ENCODE measurements at places on chromosomes 4 and X.

GRCh38 chrX:102711872-102712215 is 404 bp upstream of the GPRASP2 start:
- DNase-seq: peak; percentile 3

DNA sequence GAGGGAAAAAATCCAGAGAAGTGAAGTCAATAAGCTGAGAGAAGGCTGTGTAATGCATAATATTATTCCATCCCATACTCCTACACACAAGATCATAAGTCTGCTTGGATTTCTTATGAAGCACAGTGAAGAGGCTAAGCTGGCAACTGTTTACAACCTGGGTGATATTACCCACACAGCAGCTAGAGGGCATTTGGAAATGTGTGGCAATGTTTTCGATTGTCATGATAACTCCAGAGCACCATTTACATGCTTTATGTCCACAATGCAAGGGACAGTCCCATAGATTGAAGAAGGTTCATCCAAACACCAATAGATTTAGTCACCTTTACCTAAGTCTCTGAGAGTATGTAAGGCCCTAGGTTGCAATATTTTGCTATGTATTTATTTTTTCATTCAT is 412.2 kb downstream of the PPP3CA start:
- peak; percentile 12 for DNase-seq

GRCh38 chr4:40881096-40881495 is 131.3 kb downstream of the NSUN7 start:
- no peak for DNase-seq

DNA sequence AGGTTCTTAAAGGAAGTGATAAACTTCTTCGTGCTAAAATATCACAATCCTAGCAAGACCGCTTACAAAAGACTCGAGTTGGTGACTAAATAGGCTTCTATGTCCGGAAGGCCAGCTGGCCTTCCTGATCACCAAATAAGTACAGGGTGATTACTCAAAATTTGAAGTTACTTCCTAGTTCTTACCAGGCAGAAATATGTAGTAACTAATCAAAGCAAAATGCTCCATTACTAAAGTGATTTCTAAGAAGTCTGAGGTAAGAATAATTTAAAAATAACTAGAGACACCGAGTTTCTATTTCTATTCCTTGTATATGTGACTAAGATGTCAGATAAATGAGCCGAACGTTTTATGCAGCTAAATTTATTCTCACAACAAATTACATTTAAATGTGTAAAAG is 62.2 kb downstream of the NSUN7 start:
- no peak for DNase-seq

DNA sequence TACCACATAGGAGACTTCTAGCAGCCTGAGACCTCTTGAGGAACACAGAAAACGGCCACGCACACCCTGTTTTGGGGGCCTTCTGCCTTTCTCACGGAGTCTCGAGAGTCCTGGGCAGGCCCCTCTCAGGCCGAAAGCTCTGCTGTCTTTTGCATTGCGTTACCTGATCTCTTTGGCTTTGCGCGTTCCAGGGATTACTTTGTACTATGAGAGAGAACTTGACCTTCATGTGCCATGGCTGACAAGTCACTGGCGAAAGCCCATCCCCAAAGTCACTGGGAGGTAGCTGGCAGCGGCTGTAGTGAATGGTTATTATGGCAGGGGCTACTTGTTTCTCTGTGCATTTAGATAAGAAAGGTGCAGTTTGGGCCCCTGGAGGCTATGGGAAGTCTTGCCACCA is 8.0 kb upstream of the NAT8L start:
- DNase-seq: no peak

- DNase-seq: no peak
Observed at GRCh38 chr4:1014291-1015167, 3.1 kb downstream of the FGFRL1 start.

GRCh38 chr4:178081176-178081575 is 638.9 kb upstream of the AGA start:
- peak; percentile 66 for DNase-seq

DNA sequence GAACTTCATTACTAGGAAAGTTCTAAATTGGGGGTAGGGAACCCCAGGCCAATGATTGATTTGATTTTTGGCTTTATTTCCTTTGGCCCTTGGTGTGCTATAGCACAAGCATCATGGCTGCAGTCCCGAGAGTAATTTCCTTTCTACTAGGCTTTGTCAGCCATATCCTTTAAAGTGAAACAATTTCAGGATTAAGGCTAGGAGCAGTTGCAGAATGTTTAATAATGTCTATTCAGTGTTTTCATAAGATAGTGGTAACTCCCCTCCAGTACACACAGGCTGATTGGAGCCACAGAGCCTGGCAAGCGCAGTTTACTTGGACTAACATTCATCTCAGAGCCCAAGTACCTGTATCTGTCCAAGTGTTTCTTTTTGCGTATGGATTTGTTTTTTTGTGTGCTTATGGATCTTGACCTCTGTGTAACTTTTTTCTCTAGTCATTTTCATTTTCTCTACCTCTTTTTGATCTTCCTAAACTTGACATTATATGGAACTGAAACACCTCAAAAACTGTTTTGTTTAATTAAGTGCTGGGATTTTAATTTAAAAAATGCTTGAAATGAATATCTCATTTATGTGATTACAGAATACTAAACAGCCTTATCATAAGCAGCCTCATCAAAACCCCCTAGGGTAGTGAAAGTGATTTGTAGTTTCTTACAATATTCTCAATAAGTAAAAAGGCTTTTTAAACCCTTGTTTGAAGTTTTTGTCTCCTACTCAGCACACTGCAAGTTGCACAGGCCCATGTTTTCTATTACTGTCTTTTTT is 7.5 kb downstream of the STIM2 start:
- no peak for DNase-seq

DNA sequence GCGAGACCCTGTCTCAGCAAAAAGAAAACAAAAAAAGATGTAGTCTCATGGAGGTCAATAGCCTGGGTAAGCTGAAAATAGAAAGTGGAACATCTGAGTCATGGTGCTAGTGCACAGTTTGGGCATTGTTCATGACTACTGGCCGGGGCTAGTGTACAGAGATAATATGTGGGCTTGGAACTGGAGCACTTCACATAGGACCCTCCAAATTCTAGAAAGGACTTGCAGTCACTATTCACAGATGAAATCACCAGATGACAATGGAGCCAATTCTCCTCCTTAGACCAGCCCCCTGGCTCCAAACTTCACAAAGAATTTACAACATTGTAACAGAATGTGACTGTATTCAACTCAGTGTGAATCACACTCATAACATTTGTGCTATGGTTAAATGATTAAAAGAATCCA is 367.8 kb upstream of the SLC7A11 start:
- peak; percentile 77 for DNase-seq

GRCh38 chr4:65943076-65943475 is 272.8 kb upstream of the EPHA5 start:
- peak; percentile 90 for DNase-seq

DNA sequence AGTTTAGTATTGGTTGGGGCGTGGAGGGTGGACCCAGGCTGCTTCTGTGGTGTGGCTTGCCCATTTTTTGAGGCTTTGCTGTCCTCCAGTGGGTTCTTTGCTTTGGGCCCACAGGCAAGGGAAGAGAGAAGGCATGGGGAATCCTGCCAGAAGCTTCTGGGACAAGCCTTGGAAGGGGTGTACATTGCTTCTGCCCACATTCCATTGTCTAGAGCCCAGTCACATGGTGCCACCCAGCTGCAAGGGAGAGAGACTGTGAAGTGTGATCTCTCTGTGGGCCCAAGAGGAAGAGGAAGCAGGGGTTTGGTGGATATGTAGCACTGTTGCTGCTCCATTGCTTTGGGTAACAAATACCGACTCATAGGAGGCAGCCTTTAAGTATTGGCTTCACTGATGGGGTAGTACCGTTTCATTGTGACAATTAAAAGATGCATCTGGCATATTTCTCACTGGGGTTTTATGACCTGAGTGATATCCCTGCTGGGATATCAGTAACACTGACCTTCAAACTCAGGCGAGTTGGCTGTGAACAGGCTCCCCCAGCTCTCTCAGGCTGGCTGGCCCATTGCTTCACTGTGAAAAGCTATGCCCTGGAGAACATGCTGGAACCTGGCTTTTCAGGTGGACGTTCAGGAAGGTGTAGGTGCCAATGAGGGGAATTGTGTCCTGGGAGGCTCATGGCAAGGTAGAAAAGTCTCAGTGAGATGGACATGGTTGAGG is 85.9 kb downstream of the CLDN34 start:
- DNase-seq: peak; percentile 15

- DNase-seq: no peak
Observed at GRCh38 chr4:1771555-1772305, 21.4 kb upstream of the FGFR3 start.

DNA sequence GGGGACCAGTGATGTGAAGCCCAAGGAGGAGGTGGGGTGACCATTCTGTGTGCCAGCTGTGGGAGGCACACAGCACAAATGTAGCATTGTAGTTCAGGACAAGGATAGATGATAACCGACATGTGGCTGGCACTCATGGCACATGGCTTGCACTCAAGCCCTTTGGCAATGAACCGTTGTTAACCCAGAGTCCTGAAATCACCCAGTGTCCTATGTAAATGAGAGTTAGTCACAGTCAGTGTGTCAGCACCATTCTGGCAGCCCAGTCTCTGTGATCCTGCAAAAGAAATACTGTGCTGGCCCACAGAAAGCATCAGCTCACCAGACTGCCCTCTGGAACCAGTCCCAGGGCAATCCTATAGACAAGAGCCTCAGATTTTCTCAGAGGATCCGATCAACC is 339.3 kb downstream of the MID1IP1 start:
- DNase-seq: no peak

- DNase-seq: no peak
Observed at GRCh38 chr4:168475745-168476144, 4.5 kb downstream of the DDX60L start.

DNA sequence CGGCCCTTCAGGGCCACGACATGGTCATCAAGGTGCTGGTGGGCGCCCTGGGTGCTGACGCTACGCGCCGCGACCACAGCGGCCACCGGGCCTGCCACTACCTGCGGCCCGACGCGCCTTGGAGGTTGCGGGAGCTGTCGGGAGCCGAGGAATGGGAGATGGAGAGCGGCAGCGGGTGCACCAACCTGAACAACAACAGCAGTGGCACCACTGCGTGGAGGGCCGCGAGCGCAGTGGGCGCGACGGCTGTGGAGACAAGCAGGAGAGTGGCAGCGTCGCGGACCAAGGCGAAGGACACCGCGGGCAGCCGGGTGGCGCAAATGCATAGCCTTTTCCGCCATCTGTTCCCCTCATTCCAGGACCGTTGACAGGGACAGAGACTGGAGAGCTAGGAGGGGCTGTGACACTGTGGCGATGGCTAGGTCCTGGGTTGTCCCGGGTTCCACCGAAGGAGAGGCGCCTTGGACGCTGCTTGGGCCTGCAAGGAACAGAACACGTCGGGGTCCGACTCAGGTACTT is 919 bp downstream of the SOWAHD start:
- no peak for DNase-seq

DNA sequence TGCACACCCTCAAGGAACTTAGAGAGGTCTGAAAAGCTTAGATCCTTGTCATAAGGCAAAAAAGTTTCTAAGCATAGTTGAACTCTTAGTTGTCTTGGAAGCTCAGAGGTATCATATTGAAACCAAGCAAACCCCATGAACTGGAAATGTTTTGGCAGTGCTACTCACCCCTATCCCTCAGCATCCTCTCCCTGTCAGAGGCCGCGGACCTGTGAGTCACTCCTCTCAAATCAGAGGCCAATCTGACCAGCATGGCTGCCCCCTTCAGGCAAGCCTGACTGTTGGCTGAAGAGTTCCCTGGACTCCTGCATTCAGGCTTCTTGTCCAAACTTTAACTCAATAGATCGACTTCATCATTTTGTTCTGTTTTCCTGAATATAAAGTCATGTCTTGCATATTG is 69.4 kb downstream of the KCNIP4 start:
- no peak for DNase-seq

- no peak for DNase-seq
Observed at GRCh38 chrX:81890521-81890920, 688.6 kb downstream of the SH3BGRL start.

GRCh38 chr4:84574069-84574720 is 8.7 kb upstream of the CDS1 start:
- DNase-seq: no peak

DNA sequence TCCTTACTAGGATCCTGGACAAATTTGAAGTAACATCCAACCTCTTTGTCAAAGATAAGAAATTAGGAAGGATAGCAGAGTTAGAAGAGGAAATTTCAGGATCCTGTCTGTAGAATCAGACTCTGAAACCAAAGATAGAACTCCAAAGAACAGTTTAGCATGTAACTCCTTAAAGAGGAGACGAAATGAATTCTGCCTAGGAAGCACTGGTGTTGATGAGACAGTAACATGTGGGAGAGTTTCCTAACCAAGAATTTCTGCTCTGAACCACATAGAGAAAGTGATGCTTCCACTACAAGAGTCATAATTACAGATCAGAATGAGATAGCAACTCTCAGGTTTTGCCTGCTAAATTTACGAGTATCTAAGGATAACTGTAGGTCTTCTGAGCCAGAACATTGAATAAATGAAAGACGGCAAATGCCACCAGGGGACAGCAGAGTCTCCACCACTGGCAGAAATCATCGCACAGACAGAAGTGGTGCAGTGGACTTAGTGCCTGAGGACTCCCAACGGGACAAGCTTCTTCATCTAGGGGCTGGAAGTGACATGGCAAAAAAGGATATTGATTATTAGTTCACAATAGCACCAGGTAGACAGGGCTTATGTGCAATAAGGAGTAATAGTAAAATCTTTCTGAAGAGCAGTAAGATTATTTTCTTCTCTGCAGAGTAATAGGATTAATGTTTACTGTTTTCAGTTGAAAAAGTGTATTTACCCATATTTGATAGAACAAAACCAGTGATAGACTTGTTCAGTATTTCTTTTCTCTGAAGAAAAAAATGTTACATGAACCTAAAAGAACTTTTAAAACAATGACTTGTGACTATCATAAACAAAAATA is 6.7 kb upstream of the PPID start:
- DNase-seq: peak; percentile 70

DNA sequence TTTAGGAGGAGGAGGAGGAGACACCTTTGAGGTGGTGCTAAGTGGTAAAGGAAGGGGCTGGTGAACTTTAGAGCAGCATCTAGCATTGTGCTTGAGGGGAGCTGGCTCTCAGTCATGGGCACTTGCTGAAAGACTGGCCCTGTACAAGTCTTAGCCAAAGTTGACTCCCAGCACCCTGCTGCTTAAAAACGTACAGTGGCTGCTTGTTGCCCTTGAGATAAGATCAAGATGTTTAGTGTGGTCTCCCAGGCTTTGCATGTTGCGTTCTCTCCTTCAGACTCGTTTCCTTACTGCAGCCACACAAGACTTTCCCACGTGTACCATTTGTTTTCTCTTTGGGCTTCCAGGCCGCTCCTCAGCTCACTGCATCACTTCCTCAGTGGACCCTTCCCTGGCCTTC is 1.8 kb downstream of the MED28 start:
- DNase-seq: no peak

- no peak for DNase-seq
Observed at GRCh38 chr4:23881052-23881501, 8.8 kb downstream of the PPARGC1A start.

GRCh38 chrX:69139516-69139915 is 25.7 kb downstream of the PJA1 start:
- DNase-seq: no peak

DNA sequence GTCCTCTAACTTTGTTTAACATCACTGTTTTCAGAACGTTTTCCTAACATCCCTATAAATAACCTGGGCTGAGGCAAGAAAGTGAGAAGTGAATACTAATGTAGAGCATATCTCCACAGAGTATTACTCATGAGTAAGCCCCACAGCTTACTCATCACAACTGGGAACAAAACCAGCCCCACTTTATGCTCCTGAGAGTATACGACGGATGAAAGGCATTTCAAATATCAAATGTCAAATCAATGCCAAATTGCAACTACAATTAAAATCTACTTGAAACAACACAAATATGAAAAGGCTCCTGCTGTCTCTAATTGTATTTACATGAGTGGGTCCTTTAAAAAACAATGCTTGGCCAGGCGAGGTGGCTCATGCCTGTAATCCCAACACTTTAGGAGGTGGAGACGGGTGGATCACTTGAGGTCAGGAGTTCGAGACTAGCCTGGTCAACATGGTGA is 41.2 kb downstream of the SH3RF1 start:
- peak; percentile 95 for DNase-seq
